CD4-positive, alpha-beta T cell treated with Interferon gamma for 1 hour (primary cell): ENCODE measurements at places on chromosomes 1 and 21.

DNA sequence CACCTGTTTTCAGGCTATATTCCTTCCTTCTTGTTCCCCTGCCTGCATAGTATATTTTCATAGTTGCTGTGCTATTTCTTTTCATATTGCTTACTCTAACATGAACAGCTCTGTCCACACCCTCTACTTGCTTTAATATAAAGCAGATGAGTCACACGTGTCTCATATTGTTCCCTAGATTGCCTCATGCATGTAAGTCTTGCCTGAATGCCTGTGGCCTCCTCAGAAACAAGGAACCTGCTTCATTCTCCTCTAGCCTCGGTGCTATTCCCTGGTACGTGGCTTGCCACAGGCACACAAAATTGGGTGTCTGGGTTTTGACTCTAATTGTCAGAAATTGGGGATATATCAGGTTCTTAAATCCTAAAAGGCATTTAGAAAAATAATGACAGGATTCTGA, 16.5 kb upstream of the PKP1 start:
- DNase-seq, result no peak

- no peak for DNase-seq
Observed at GRCh38 chr1:29757866-29758780, 521.8 kb downstream of the PTPRU start.

DNA sequence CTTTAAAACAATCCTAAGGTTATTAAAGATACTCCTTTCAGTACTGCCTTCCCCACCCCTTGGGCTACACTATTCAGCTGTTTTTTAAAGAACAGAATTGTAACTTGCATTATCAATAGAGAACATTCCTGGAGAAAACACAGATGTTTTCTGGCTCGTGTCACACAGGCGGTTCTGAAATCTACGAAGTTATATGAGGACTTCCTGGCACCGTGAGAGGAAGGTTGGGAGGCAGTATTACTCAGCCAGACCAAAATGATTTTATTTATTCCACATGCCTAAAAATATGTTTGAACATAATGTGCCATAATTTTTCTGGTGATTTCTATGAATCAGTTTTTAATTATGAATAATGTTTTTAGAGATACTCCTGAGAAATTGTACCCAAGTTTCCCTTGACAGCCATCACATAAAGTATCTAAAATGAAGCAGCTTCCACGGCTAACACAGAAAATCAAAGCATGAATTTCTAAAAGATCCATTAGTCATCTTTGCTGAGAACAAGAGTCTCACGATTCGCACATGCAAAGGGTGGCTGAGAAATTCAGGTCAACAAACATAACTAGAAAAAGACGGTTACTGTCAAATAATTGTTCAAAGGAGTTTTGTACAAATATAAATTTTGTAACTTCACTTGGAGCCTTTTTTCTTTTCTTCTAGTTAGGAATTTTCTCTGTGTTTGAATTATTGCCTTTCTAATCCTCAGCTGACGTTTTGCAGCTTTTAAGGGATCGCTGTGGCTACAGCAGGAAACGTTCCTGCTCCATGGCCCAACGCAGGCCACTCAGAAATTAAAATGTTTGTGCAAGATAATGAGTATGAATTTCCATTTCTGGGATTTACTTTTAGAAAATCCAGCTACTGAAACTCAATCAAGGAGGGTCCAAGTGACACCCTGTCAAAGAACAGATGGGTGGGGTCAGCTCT, 8.0 kb upstream of the SIM2 start:
- DNase-seq, result no peak

DNA sequence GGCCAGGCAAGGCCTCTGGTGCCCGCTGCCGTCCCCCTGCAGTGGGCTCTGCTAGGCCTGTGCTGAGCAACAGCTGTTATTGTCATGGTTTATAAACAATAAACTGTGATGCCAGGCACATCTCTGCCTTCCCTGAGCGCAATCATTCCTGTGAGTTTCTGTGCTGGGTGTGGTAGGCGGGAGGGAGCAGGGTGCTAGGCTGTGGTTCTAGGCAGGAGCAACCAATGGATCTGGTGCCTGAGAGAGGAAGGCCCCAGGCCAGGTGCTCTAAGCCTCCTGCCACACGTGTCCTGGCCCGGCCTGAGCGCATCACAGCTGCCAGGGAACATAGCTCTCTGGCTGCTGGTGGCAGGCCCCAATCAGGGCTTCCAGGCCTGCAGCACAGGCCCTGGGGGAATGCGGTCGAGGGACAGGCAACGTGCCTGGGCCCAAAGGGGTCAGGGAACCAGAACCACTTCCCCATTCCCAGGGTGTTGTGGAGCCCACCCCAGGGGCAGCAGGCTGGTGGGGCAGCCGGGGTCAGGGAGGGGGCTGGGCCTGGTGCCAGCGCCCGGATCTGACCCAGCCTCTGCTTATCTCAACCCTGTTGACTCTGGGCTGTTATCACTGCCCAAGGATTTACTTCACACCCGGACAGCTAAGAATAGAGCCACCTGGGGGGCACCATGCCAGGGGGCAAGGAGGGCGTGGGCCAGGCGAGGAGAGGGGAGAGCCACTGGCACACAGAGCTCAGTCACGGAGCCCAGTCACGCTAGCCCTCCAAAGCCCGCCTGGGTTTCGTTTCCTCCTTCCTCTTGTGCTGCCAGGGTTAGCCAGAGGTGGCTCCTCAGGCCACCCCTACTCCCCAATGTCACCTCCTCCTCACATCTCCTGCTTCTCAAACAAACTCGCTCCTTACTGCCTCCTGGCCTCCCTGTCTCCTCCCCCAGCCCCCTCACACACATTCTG, 11.5 kb downstream of the TRIM46 start:
- peak; percentile 68 for DNase-seq

- DNase-seq, result no peak
Observed at GRCh38 chr1:163115887-163116286, 46.7 kb downstream of the RGS4 start.

GRCh38 chr1:180785291-180785690, 127.4 kb upstream of the KIAA1614 start:
- no peak for DNase-seq

DNA sequence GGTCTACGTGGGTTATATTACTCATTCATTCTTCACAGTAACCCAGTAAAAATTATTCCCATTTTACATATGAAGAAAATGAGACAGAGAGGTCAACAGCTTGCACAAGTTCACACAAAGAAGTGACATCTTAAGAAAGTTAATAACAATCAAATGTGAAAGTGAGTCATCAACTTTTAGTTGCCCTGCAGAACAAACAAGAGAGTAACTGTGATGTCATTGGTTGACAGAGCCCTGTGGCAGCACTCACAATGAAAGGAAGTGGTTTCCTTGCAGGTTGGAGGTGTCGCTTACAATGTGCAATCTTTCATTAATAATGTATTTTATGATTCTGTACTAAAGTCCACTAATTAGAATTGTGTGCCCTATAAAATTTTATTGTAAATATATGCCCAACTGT, 369.6 kb downstream of the RYR2 start:
- DNase-seq, result peak; percentile 4
